ENCODE measurements at places on chromosomes 3 and 15.

DNA sequence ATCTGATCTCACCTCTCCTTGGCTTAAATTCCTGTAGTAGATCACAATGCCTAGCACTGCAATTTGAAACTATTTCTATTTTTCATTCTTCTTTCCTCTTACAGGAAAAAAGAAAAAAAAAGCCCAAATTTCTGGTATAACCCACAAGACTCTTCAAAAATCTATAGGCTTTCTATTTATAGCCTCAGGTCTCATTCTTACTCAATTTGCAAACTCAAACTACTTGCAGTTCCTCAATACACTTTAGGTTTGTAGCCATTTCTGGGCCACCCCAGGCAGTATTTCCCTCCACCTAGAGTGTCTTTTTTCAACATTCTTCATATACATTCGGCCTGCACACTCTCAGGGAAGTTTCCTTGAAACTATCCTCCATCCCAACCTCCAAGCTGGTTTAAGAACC lies 169.0 kb downstream of the TBC1D5 start:
- DNase-seq: no peak

GRCh38 chr3:111159391-111159790 lies 87.8 kb downstream of the NECTIN3 start:
- no peak for DNase-seq

- DNase-seq: no peak
Observed at GRCh38 chr15:59444081-59444835, 6.3 kb downstream of the FAM81A start.

DNA sequence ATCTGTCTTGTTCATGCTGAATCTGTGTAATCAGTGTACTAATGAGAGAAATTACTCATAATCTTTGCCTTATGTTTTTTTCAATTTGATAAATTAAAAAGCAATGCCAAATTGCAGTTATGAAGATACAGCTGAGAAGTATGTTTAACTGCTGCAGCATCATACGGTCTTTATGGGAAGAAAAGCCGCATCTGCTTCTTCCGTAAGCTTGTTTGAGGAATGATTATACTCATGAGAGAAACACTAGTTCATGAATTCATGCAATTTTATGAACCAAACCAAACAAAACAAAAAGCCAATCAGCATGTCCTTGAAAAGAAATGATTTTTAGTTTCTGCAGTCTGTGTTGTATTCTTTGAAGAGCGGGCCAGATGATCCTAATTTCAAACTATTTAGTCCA lies 275.9 kb upstream of the ARHGEF26 start:
- no peak for DNase-seq

DNA sequence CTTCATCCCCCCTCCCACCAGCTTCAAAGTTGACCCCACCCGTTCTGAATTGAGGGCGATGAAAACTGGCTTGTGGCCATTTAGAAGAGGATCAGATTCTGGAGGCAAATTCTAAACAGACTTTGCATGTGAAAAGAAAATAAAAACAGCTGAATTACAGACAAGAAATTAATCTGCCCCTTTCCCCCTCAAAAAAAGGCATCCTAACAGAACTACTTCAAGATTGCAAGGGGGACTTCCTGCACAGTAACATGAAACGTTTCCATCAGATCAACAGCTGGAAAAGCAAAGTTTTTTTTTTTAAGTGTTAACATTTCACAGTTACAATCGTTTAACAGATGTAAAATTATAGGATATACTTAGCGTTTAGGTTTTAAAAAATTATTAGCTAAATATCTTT lies 229.3 kb downstream of the RORA start:
- DNase-seq: no peak

GRCh38 chr15:39598186-39598850 lies 17.4 kb downstream of the THBS1 start:
- DNase-seq: no peak

DNA sequence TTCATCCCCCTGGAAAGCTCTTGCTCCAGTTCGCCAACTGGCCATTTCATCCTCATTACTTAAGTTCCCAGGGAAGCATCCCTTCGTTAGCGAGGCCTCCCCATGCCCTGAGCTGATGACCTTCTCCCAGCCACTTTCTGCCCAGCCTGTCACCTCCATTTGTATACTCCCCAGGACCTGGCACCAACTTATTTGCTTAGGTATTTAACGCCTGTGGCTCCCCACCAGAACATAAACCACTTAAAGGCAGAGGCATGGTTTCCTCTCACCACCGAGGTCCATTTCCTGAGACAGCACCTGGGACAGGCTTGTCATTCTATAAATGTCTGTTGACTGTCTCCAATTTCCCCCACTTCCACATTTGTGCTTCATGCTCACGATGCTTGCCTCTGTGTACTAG lies 189.0 kb downstream of the ZNF621 start:
- no peak for DNase-seq

GRCh38 chr3:182609575-182610156 lies 183.6 kb upstream of the ATP11B start:
- DNase-seq: no peak

DNA sequence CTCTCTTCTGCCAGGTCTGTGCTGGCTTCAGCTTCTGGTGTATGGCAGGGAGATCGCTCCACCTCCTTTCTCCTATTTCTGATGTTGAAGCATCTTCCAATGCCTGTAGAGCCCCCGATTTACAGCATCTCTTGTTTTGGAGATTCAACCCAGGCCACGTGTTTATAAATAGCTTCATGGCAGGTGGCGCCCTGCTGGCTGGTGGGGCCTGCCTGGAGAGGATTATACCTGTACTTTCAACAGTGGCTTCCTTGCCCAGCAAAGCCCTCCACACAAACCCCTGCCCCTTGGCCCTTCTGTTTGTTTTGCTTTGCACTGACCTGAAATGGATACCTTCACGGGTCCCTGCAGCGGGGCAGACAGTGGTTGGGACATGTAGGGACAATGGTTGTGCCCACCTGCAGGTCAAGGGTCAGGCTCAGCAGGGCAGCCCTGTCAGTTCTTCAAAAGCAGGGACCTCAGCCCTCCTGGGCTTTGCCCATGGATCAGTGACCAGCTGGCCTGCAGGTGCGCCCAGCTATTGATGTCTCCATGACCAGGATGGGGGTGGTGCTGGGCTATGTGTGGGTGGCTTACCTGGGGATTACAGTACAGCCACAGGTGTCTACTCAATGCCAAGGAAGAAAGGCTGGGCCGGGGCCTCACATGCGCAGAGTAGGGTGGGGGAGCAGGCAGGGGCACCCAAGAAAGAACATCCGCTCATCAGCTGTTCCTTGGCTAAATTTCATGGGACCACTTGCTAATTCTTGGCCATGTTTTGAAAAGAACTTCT lies 112.7 kb upstream of the PRR23C start:
- DNase-seq: no peak

GRCh38 chr3:6512172-6512800 lies 348.6 kb upstream of the GRM7 start:
- DNase-seq: no peak

DNA sequence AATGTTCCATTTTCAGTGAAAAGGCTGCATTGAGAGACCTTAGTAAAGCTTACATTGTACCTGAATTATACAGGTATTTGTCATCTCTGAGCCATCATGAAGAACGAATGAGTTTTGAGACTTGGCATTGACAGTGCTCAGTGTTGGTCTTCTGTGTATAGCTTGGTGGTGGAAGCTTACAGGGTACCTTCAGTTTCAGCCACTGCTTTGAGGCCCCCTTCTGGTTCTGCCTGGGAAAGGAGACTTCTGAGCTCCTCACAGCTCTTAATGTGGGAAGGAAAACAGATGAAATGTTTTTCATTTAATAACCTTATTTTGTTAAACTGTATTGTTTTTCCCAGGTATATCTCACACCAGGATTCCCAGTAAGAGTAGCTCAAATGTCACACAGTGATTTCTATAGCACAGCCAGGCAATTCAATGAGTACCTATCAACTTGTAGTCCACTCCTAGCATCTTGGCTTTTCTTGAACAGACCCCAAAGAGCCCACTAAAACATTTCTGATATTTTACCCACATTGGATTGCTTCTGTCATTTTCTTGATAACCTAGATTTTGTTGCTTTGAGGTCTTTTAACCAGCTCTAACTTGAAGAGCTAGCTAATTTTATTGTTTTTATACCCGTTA lies 5.6 kb downstream of the SERPINI1 start:
- no peak for DNase-seq

DNA sequence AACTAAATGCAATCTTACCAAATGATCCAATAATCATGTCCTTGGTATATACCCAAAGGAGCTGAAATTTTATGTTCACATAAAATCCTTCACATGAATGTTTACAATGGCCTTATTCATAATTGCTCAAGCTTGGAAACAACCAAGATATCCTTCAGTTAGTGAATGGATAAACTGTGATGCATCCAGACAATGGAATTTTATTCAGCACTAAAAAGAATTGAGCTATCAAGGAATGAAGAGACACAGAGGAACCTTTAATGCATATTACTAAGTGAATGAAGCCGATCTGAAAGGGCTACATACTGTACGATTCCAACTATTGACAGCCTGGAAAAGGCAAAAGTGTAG lies 168.4 kb downstream of the PDE8A start:
- no peak for DNase-seq

- DNase-seq: no peak
Observed at GRCh38 chr3:134718726-134719125, 67.9 kb upstream of the KY start.

GRCh38 chr15:62945063-62945462 lies 97.5 kb upstream of the TPM1 start:
- no peak for DNase-seq

DNA sequence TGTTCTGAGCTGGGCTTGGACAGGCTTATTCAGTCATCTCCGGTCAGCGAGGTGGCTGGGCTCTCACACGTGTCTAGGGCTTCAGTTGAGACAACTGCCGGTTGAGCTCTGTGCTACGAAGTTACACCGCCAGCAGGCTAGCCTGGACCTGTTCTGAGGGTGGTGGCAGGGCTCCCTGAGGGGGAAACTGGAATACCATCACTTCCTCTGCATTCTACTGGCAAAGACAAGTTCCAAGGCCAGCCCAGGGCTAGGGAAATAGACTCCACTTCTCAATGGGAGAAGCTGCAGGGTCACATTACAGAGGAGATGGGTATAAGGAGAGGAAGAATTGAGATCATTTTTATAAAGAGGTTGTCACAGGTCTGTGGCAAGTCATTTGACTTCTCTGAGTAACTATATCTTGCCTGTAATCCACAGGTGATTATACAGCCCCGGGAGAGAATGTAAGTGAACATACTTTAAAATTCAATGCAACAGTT lies 106.8 kb upstream of the IL12A start:
- no peak for DNase-seq

DNA sequence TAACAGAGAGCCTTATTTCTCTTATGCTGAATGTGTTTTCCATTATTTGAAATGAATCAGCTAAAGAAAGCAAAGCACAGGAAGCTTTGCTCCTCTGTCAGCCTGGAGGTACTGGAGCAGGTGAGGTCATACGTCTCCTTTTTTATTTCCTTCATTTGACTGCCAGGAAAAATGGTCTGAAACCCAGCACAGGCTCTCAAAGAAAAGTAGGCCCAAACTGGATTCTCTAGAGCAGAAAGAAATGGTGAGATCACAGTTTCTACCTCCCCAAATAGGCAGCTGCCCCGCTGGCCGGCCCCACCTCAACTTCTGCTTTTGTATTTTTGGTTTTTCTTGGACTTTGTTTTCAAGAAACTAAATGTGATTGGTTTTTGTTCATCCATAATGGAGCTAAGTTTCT lies 95.1 kb downstream of the RPL39L start:
- no peak for DNase-seq

- no peak for DNase-seq
Observed at GRCh38 chr15:35194296-35194695, 109.2 kb upstream of the NANOGP8 start.

- no peak for DNase-seq
Observed at GRCh38 chr3:130894130-130894985, 474 bp downstream of the ATP2C1 start.

DNA sequence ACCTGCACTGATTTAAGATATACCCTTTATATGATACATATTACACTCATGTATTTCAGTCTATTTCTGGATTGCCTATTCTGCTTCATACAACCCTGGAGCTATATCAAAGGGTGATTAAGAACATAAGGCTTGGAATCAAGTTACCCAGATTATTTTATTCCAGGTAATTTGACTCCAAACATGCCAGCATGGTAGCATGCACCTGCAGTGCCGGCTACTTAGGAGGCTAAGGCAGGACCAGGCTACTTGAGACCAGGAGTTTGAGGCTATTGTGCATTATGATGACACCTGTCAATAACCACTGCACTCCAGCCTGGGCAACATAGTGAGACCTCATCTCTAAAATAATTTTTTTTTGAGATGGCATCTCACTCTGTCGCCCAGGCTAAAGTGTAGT lies 50.4 kb upstream of the NEO1 start:
- no peak for DNase-seq

- DNase-seq: peak; percentile 12
Observed at GRCh38 chr15:51030649-51031316, 63.9 kb downstream of the TNFAIP8L3 start.

DNA sequence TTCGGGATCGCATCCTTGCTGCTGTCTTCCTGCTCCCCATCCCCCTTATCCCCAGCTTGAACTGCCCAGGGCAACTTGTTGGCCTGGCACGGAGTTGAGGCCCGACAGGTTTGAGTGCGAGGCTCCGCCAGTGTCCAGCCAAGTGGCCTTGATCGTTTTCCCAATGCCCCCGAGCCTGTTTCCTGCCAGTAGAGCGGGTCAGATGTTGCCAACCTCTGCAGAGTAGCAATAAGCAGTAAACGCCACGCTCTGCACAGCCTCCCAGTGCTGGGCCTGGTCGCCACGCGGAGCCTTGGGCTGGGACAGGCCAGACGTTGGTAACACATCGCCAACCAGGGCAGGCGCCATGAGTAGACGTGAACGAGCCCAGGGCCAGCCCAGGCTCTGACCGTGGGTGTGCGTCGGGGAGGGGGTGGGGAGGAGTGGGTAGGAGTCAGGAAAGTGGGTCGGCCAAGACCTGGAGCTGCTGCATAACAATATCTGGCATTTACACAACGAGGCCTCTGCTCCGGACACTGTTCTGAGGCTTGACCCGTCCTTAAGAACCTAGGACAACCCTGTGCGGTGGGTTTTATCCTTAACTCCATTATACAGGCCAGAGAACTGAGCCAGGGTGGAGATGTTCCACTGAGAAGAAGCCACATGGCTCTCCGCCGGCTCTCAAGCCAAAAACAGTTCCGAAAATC lies 444 bp upstream of the ABHD14A start:
- DNase-seq: no peak

DNA sequence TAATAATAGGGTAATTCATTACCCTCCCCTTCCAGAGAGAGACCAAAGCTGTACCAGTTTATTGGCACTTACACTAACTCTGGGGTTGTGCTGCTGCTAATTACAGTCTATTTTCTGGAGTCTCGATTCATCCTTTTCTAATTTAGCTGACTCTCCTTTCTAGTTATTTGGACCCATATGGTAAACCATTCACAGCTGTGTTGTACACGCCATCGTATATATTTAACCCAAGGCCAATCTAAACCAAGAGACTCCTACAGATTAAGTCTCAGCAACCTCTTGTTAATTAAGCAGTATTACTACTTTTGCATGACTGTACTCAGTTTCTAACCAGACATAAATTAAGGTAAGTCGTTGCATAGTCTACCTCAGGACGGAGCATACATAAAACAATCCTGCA lies 22.5 kb downstream of the ANXA2 start:
- no peak for DNase-seq
